MM.1S (cell line): ENCODE measurements at places on chromosomes 12 and 14.
A peak's percentile ranks its signal among the peaks of the same experiment; 100 is the strongest.

- DNase-seq = no peak
Measured at GRCh38 chr12:130680451-130680990, 35.6 kb downstream of the RIMBP2 start.

- no peak for DNase-seq
Measured at GRCh38 chr14:51285120-51285519, 45.1 kb downstream of the TMX1 start.

GRCh38 chr14:75249958-75250336 is 28.7 kb upstream of the FOS start:
- peak; percentile 44 for DNase-seq

DNA sequence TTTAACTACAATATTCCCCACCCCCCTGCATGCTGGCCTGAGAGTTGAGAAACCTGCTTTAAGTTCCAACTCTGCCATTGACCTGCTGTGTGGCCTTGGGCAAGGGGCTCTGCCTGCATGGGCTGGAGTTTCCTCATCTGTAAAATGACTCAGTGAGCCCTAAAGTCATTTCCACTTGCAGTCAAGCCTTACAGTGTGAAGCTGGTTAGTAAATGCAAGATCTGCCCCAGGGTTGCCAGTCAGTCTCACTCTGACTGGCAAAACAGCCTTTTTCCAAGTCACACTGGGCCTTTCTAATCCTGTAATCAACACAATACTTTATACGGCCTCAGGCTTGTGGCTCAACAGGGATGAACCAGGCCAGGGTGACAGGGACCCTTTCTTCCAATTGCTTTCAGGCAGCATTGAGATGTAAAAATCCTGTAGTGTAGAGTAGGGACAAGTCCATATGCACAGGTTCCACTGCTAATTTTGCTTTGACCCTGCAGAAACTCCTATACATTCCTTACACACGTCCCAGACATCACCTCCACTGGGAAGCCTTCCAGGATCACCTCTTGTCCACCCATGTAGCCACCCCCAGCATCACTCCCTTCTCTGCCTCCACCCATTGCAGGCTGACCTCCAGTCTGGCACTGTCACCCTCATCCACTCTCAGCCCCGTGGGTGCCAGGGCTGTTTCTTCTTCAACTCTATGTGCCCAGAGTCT is 42.6 kb upstream of the PRIMA1 start:
- DNase-seq = no peak

DNA sequence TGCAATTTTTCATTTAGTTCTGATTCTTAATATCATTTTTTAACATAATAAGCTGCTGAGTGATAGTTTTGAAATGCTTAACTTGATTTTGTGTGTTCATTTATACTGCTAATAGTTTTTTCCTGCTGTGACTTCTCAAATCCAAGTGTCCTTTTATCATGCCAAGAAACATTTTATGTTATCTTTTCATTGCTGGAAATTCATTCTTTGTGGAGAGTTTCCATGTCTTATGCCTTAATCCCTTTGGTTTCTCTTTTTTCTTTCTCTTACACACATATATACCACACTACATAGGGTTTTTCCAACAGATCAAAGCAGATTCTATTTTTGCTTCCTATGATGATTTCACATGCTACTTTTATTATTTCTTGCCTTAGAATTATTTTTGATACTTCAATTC is 981.1 kb downstream of the SLC6A15 start:
- no peak for DNase-seq

DNA sequence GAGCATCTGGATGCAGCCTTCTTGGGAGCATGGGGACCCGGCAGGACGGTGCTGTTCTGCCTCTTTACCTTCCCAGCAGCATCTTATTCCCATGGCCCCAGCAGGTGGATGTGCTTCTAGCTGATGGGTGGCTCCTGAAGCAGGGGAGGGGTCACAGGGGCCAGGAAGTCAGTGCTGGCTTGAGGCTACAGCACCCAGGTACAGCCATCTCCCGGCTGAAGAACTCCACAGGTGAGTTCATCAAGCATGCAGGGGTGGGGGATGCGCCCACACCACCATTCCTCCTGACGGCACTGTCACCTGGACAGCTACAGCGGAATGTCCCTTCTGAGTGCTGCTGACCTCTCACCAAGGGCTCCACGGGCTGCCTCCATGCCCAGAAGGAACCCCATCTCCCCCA is 57.3 kb downstream of the BCL11B start:
- no peak for DNase-seq

DNA sequence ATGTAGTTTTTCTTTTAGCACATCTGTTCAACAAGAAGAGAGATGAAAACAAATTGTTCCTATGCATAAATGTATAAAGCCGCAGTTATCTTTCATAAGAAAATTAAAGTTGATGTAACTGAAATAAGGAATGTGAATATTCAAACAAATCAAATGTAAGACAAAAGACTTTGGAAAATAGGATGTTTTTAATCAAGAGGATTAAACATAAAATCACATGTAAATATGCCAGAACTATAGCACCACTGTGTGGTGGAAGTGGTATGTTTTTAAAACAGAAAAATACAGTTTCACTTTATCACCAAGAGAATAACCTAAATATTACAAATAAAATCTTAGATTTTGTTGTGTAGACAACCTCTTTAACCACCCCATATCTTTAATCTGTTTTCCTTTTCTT is 40.4 kb downstream of the CAPS2 start:
- peak; percentile 30 for DNase-seq

DNA sequence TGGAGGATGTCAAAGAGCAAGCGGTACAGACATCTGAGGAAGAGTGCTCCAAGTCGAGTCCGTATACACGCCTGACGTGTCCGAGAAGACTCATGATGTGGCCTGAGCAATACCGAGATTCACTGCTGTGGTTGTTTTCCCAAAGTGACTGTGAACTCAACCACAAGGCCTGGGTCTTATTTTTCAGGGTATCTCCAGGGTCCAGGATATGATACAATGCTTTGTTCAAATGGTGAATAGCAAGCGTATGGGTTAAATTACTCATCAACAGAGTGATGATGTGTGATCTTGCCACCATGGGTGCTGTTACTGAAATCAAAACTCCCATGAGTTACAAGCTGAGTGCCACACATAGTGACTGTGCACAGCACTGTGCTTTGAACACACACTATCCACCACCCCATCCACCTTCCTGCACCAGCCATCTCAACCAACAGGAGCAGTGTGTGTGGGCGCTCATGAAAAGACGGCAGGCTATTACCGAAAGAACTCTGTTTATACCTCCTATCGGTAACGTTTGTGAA is 109.6 kb downstream of the BCAT1 start:
- no peak for DNase-seq

DNA sequence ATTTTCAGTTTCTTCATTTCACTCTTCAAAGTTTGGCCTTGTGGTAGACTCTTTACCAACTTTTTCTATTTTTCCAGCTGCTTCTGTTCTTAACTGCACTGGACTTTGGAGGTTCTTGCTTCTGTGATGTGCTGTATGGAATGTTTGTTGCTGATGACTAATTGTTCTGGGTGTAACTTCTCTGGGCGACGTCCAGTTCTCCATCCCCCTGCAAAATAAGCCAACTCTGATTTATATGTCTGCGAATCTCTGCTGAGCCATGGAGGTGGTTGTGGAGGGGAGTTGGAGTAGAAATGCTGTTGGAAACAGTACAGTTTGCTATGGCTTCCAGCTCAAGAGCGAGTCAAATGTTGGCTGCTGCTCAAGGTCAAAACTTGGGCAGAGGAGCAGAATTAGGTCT is 113.9 kb upstream of the DYRK2 start:
- DNase-seq = no peak

DNA sequence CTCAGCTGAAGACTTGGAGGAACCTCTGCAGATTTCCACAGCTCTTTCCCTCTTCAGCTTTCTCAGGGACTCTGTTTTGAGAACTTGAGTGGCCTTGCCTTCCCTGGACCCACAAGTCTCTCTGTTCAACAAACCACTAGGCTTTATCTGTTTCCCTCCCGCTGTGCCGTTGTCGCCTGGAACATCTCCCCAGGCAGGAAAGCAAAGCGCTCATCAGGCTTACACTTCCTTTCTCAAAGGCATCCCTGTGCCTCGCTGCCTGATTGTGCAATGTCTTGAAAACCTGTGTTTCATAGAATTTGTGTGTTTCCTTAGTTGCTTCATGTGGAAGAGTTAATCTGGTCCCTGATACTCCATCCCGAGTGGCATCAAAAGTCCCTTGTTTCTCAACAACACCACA is 64.1 kb downstream of the PPM1A start:
- no peak for DNase-seq

GRCh38 chr14:93511001-93511400 is 80.3 kb downstream of the UNC79 start:
- DNase-seq = no peak

GRCh38 chr14:79473651-79474050 is 737.7 kb downstream of the DIO2 start:
- DNase-seq = no peak

- DNase-seq = no peak
Measured at GRCh38 chr14:22685467-22685866, 41.3 kb upstream of the OR6J1 start.

GRCh38 chr14:31161274-31161673 is 46.3 kb downstream of the HECTD1 start:
- DNase-seq = no peak

- no peak for DNase-seq
Measured at GRCh38 chr12:31234053-31234840, 91.7 kb downstream of the SINHCAF start.

GRCh38 chr12:53059434-53060063 is 9.7 kb downstream of the TNS2 start:
- no peak for DNase-seq

- no peak for DNase-seq
Measured at GRCh38 chr12:75853626-75854025, 177.9 kb downstream of the PHLDA1 start.

DNA sequence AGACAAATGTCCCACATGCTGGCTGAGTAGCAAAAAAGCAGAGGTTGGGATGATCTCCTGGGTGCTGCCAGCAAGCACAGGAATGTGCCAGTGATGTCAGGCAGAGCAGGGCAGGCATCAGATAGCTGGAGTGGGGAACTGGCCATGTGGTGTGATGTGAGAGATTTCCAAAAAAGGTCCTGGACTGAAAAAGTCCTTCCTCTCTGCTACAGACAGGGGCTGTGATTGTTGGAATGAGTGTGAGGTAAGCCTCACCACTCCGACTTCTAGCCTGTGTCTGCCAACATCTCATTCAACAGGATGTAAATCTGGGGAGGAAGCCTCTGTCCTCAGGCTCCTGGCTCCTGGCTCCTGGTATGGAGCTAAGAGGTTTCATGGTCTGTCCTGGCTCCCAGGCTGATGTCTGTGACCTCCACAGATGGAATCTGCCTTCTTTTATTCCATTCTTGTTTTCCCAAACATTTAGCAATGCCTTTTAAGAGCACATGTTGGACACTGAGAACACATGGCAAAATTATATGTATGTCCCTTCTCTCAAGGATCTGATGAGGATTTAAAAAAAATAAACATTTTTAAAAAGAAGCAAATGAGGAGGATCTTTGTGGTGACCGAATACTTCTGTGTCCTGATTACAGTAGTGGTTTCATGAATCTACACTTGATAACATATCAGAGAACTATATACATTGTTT is 50.1 kb upstream of the STK38L start:
- DNase-seq = no peak

DNA sequence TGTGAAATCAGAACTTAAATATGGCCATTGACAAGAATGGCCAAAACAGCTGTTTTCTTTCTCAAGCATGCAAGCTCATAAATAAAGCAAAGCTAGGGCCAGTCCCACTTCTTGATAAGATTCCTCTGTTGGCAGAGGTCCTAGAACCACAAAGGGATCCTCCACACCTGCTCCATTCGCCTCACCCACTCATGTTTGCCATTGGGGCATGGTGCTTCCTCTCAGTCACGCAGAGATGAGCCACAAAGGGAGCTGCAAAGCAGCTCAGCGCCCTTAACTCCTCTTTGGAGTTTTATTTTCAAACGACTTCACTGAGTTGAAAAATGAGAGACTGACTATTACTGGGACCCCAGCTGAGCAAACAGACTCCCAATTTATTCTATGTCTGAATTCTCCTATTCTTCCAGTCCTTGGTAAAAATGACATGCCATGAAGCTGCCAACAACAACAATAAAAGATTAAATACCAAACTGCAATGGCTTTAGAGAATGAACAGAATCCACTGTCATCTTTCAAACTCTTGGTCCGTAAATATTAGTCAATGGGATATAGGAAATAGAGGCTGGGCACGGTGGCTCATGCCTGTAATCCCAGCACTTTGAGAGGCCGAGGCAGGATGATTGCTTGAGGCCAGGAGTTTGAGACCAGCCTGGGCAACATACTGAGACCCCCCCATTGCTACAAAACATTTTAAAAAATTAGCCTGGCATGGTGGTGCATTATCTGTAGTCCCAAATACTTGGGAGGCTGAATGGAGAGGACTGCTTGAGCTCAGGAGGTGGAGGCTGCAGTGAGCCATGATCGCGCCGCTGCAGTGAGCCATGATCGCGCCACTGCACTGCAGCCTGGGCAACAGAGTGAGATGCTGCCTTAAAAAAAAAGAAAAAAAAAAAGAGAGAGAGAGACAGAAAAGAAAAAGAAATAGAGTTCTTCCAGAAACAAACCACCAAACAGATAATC is 16.4 kb downstream of the MANSC1 start:
- no peak for DNase-seq

- DNase-seq = no peak
Measured at GRCh38 chr14:57835766-57836165, 30.1 kb downstream of the SLC35F4 start.

DNA sequence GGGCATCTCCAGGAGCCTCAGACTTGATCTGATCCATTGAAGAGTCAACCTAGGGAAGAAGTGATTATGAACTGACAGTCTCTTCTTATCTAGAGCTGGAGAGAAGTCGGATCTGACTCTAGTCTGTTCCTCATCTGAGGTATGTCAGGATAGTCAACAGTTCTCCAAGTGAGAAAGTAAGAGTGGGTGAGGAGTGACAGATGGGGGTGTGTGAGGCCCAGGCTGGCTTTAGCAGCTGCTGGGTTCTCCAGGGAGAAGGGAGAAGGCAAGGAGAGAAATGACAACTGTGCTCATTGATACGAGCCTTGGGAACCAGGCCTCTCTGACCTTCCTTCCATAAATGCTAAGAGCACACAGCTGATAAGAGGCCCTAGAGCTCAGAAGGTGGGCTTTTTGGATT is 53.3 kb downstream of the IRAK3 start:
- no peak for DNase-seq

- DNase-seq = peak; percentile 25
Measured at GRCh38 chr12:19894050-19894449, 454.8 kb downstream of the AEBP2 start.

DNA sequence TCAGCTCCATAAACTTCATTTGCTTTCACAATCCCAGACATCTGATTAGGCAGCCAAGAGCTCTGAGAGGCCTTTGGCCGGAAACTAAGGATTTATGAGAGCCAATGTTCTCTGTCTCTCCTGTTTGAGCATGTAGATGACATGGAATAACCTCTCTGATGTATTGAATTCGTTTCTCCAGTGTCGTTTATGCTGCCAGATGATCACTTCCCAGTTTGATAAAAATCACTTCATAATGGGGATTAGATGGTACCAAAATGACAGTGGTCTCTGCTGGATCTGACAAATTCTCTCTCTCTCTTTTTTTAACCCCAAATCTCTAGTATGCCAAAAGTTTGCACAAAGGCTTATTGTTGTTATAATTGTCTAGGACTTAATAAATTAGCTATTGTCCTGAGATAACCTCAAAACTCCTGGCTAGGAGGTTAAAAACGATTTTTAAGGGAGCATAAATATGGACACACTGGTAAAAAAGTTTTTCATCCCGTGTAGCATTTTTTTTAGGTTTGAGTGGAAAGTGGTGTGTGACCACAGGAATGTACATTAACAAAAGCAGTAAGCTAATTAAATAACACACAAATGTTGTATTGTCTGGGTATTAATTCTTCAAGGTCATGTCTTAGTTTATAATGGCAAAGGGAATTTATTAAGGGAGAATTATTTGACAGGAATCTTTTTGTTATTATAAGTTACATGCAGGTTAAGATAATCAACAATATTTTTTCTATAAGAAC is 82.6 kb upstream of the USP44 start:
- DNase-seq = no peak

GRCh38 chr14:74257078-74257940 is 18.1 kb downstream of the VSX2 start:
- peak; percentile 14 for DNase-seq
